ENCODE measurements at places on chromosomes 11 and 22. TPM values are rescaled to one million over a fixed set of nuclear protein-coding genes. Genes with fewer than 3 reads are reported as not detected.

GRCh38 chr22:38026130-38027111, 30.8 kb upstream of the PICK1 start:
- no peaks in the 10 kb centered on the region for H3K27me3 ChIP-seq
- no peaks in the 10 kb centered on the region for H3K36me3 ChIP-seq
- H3K27ac ChIP-seq, result no peak overlapping the region
- no peak for DNase-seq
- H3K4me3 ChIP-seq, result no peak overlapping the region
- H3K4me1 ChIP-seq, result no peaks in the 10 kb centered on the region

DNA sequence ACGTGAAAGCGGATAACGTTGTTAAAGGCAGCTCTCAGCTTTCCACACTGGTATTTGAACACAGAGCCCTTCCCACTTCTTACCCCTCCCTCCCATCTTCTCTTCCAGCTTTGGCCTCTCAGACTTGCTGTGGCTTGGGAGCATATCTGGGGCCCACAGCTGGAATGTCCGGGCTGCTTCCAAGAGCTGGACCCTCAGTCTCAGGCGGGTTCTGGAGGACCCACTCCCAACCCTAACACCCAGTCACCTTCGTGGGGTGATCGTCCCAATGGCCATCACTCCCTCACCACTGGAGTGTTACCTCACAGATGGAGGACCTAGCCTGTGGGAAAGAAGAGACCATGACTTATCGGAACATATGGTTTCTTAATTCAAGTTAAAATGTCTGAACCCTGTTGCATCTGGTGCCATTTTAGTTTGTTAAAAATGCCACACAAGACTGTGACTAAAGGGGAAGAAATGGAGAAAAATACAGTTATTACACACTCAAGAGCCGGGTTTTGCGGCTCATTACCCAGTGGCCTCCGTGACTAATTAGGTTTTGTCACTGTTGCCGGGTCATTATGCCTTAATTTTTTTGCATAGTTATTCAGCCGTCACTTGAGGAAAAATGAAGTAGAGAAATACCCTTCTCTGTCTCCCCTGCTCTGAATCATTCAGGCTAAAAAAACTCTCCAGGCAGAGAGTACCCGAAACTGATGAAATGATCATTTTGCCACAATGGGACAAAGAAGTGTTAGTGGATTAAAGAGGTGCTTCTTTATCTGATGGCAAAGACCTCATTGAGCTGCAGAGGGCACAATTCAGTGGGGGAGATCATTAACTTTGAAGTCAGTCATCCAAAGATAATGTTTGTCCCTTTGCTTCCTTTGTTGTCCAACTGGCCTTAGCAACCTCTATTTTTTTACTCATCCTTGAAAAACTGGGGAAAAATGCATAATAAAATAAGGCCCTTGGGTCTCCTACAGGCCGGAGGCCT, 87.2 kb upstream of the HTATIP2 start:
- no peak overlapping the region for H3K4me3 ChIP-seq
- H3K4me1 ChIP-seq, result no peaks in the 10 kb centered on the region
- H3K27ac ChIP-seq, result no peak overlapping the region
- no peak for DNase-seq
- H3K27me3 ChIP-seq, result no peaks in the 10 kb centered on the region
- H3K36me3 ChIP-seq, result no peaks in the 10 kb centered on the region

Gene RIMBP3C
- polyA plus RNA-seq, result 0.22 TPM

DNA sequence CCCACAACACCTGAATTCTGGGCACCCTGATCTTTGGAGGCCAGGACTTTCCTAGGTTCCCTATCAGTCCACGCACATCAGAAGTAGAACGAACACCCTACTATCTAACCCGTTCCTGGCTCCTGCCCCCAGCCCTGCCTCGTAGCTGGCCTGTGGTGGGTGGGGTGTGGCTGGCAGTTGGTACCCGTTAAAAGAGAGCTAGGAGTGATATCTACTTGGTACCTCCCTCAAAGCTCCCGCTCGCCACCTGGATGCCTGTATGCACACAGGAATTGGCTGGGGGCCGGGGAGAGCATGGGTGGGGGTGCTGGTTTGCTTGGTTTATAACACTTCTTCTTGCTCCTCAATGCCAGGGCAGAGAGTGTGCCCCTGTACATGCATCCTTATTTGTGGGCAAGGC, 14.0 kb upstream of the NECTIN1 start:
- H3K27ac ChIP-seq, result no peak overlapping the region
- no peaks in the 10 kb centered on the region for H3K36me3 ChIP-seq
- no peak for DNase-seq
- no peaks in the 10 kb centered on the region for H3K4me1 ChIP-seq
- H3K4me3 ChIP-seq, result no peak overlapping the region

- DNase-seq, result no peak
- no peaks in the 10 kb centered on the region for H3K27me3 ChIP-seq
- no peaks in the 10 kb centered on the region for H3K36me3 ChIP-seq
- no peaks in the 10 kb centered on the region for H3K4me1 ChIP-seq
- no peak overlapping the region for H3K4me3 ChIP-seq
- H3K27ac ChIP-seq, result no peak overlapping the region
Measured at GRCh38 chr11:17244046-17244445, 32.5 kb upstream of the NUCB2 start.

- DNase-seq, result no peak
- no peak overlapping the region for H3K4me3 ChIP-seq
- no peaks in the 10 kb centered on the region for H3K27me3 ChIP-seq
- no peaks in the 10 kb centered on the region for H3K4me1 ChIP-seq
- H3K27ac ChIP-seq, result no peak overlapping the region
Measured at GRCh38 chr11:11988681-11989261, 19.7 kb downstream of the DKK3 start.

DNA sequence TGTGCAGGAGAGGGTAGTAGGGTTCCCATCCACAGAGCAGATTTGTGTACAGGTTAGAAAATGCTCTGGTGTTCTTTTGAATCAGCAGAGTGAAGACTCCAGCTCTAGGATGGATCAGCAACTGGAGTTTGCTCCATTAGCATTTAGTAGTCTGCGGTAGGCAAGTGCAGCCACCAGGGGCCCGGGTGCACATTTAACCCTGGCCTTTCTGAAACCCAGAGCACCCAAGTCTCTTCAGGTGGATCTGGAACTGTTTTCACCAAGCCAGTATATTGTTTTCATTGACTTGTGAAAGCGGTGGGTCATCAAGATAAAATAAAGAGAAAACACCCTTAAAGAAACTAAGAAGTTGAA, 100.8 kb upstream of the CLPB start:
- H3K36me3 ChIP-seq, result no peaks in the 10 kb centered on the region
- H3K4me1 ChIP-seq, result no peaks in the 10 kb centered on the region
- DNase-seq, result no peak
- no peak overlapping the region for H3K4me3 ChIP-seq

DNA sequence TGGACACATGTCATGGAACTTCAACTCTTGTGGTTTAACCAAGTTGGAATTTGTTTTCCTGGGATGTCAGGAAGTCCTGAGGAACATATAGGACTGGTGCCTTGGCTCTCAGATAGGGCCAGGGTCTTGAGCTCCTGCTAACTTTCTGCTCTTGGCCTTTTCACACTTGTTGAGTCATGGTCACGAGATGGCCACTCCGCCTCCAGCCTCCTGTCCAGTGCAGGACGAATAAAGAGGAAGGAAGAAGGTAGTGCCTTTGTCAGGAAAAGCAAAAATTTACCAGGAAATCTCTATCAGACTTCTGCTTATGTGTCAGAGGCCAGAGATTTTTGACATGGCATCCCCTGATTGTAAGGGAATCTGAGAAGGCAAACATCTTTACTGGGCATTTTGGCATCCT, 89.1 kb upstream of the ARHGAP20 start:
- no peaks in the 10 kb centered on the region for H3K27me3 ChIP-seq
- H3K4me3 ChIP-seq, result no peak overlapping the region
- H3K4me1 ChIP-seq, result no peaks in the 10 kb centered on the region
- no peaks in the 10 kb centered on the region for H3K36me3 ChIP-seq
- H3K27ac ChIP-seq, result no peak overlapping the region

GRCh38 chr11:32890843-32891656, 1.6 kb upstream of the QSER1 start:
- no peak overlapping the region for H3K4me3 ChIP-seq
- H3K27ac ChIP-seq, result no peak overlapping the region
- H3K4me1 ChIP-seq, result peaks cover 15% of the 10 kb centered on the region
- no peaks in the 10 kb centered on the region for H3K27me3 ChIP-seq
- H3K36me3 ChIP-seq, result no peaks in the 10 kb centered on the region

GRCh38 chr11:8251616-8252295, 11.9 kb downstream of the LMO1 start:
- no peaks in the 10 kb centered on the region for H3K4me1 ChIP-seq
- no peak overlapping the region for H3K4me3 ChIP-seq
- no peaks in the 10 kb centered on the region for H3K36me3 ChIP-seq
- no peak for DNase-seq

DNA sequence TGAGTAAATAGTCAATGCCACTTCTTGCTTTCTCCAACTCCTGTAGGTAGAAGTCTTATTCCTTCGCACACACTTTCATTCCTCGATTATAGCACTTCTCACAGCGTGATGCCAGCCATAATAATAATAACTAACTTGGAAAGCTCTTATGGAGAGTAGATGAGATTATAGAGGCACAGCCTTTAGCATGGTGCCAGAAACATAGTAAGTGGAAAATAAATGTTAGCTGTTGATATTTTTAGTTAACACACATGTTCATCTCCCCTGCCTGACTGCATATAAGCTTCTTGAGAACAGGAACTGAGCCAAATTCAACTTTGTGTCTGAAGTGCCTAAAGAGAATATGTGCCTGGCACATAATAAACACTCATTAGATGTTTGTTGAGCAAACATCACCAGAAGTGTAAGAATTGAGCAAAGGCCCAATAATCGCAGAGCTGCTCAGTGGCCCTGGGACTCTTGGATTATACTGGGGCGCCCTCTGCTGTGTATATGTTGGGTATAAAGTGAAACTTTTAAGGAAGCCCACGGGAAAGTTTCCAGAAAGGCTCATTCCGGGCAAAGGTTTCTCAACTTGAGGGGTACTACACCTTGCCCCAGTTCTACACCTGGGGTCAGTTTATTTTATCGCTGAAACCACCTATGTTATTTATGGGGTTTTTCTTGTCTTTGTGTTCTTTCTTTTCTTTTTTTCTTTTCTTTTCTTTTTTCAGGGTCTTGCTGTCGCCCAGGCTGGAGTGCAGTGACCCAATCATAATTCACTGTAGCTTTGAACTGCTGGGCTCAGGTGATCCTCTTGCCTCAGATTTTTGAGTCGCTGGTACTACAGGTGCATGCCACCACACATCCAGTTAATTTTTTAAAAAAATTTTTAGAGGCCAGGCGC, 22.3 kb downstream of the SLN start:
- H3K27me3 ChIP-seq, result no peaks in the 10 kb centered on the region
- no peaks in the 10 kb centered on the region for H3K4me1 ChIP-seq
- H3K4me3 ChIP-seq, result no peak overlapping the region
- peak; percentile 20 for DNase-seq

Gene COPB1
- 81.2 TPM for polyA plus RNA-seq

Gene MYO7A
- polyA plus RNA-seq, result not detected

Gene MRGPRE
- polyA plus RNA-seq, result not detected

Gene RAG2
- polyA plus RNA-seq, result not detected

Gene HBG2
- polyA plus RNA-seq, result not detected

Gene GGTLC2
- polyA plus RNA-seq, result not detected

- H3K4me1 ChIP-seq, result no peaks in the 10 kb centered on the region
- no peaks in the 10 kb centered on the region for H3K27me3 ChIP-seq
- no peaks in the 10 kb centered on the region for H3K36me3 ChIP-seq
- H3K27ac ChIP-seq, result no peak overlapping the region
- no peak overlapping the region for H3K4me3 ChIP-seq
- DNase-seq, result no peak
Measured at GRCh38 chr11:21640491-21640890, 552.4 kb upstream of the ANO5 start.

Measured in naive thymus-derived CD4-positive, alpha-beta T cell (primary cell).